Cerebellar nuclear complex (tissue), 1 donor: ENCODE measurements at places on chromosomes 16 and 17.

DNA sequence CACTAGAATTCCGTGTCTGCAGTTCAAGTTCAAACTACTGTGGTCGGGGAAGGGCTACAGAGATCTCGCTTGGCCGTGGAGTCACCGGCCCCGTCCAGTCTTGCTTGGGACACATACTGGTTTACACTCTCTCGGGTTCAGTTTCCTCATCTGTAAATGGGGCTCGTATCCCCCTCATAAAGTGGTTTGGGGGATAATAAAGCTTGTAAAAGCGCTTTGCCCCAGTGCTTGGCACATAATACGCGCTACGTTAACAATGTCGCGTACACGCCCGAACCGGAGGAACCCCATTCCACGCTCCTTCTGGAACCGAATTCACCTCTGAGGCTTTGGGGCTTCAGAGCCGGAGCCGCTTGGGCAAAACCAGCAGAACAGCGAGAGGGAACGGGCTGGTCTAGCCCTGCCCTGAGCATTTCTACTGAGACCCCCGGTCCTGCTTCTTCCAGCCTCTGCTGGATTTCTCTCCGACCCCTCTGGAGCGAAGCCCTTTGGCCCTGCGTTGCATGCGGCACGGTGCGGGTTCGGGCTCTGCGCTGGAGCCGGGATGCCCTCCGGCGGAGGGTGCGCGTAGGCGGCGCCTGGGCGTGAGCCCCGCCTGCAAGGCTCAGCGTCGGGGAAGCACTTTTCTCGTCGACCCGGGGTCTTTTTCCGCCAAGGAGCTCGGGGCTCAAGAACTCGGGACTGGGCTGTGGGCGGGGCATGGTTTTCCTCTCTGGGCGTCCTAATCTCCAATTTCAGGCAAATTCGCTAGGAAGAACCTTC lies 26.1 kb upstream of the HOXB13 start:
- DNase-seq, result no peak

DNA sequence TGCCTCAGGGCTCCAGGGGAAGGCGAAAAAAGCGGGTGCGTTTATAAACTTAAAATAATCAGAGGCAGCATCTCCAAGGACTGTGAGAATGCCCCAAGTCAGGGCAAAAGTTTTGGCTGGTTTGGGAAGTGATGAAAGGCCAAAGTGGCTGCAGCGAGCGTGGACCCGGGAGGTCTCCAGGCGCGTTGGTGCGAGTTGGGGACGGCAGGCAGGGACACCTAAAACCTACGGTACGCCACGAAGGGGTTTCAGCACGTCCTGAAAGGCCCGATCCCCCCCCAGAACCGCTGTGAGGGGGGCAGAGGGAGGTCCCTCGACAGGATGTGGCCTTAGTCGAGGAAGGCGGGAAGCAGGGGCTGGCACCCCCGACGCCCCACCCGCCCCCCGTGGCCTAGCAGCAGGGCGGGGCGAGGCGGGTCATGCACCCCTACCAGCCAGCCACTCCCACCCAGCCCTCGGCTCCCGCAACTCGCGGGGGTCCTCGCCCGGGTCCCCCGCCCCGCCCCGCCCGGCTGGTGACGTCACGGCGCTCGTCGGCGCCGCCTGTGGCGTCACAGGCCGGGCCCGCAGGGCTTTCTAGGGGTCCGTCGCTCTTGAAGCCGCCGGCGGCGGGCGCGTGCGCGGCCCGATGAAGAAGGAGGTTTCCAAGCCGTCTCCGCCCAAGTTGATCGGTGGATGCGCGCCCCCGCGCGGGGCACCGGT lies at the start of gene MYCBPAP:
Gene MYCBPAP (plus strand): TSS at position 569 of the 702 bp plus-strand sequence. CDS start 236 bp downstream, outside the sequence.
- no peak for DNase-seq

- no peak for DNase-seq
These were observed 19.7 kb downstream of the FOXL1 start for GRCh38 chr16:86597880-86598606.

DNA sequence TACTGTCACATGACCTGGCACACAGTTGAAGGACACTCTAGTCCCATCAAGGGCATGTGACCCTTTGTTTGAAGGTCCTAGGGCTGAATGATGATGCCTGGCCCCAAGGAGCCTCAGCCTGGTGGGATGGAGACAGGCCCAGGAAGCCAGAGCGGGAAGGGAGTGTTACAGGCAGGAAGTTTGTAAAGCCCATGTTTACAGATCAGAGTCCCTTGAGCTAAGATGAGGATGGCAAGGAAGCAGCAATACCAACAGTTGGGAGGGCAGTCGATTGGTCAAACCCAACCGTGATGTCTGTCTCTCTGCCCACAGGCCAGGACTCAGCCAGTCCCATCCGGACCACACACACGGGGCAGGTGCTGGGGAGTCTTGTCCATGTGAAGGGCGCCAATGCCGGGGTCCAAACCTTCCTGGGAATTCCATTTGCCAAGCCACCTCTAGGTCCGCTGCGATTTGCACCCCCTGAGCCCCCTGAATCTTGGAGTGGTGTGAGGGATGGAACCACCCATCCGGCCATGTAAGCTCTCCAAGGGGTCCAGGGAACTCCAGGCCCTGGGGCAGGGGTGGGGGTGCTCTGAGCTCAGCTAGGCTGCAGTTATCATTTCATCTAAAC lies 2.5 kb downstream of the CES2 start:
- DNase-seq, result no peak

- DNase-seq, result no peak
These were observed at the start of gene CMTM3 for GRCh38 chr16:66604376-66605176. Gene CMTM3, plus strand, starts transcription at chr16:66604704. Its CDS starts 102 bp downstream, at chr16:66604806.

DNA sequence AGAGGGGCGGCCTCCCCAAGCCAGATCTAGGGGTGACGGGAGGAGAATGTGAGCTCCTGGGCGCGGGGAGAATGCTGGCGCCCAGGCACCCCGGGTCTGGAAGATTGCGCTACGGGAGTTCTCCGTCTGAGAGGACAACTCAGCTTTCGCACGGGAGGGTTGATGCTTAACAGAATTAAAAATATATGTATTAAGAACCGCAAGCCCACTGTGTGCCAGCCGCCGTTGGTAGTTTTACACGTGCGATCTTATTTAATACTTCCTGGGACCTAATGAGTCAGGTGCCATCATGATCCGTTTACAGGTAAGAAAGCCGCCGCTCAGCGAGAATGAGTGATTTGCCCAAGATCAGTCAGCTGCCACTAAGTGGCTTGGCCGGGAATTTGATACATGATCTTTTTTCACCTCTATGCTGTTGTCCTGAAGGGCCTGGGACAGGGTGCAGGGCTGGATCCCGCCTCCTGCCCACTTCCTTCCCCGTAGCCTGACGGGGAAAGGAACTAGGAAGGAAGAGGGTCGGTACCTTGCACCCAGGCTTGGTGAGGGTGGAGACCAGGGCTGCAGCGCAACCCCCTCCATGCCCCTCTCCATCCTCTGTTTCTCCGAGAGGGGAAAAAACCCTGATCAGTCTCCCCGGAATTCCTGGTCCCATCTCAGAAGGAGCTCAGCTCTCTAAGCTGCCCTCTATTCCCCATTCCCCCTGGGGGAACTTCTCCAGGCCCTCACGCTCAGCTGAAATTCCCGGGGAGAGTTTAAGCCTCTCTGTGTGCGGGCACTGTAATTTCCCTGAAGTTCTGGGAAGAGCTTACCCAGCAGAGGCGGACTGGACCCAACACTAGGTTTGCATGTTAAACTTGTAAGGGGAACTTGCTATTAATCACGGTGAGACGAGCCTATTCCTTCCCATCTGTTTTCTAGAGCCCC lies 983 bp downstream of the VAT1L start:
- DNase-seq, result no peak

DNA sequence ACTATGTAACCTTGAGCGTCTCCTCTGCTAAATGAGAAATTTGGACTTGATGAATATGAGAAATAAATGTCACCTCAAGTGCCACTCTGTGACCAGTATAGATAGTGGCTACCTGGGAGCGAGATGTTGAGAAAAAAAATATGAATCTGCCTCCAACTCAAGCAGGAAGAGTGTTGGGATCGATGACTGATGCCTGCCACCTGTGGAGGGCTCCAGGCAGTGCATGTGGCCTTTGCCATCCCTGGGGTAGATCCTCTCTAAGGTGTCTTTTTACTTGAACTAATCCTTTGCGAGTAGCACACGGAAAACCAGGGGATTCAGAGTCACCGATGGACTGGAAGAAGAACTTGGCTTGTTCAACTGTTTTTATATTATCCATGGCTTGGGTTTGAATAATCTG lies 9.4 kb downstream of the CCDC182 start:
- no peak for DNase-seq

DNA sequence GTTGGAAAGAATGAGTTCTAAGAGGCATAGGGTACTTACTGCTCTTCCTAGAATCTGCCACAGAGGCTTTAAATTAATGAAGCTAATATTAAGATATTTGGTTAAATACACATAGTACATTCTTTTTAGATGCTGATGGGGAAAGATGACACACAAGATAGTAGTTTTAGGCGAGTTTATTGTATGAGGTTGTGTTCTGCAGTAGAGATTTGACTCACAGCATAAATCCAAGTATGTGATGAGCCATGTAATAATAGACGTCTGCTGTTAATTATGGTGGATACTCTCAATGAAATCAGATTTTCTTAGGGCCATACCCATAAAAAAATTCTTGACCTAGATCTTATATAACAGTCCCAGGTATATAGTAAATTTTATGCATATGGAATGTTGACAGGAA lies 8.0 kb downstream of the TNRC6C start:
- no peak for DNase-seq

- DNase-seq, result no peak
These were observed 138.0 kb downstream of the NLK start for GRCh38 chr17:28180449-28180848.

DNA sequence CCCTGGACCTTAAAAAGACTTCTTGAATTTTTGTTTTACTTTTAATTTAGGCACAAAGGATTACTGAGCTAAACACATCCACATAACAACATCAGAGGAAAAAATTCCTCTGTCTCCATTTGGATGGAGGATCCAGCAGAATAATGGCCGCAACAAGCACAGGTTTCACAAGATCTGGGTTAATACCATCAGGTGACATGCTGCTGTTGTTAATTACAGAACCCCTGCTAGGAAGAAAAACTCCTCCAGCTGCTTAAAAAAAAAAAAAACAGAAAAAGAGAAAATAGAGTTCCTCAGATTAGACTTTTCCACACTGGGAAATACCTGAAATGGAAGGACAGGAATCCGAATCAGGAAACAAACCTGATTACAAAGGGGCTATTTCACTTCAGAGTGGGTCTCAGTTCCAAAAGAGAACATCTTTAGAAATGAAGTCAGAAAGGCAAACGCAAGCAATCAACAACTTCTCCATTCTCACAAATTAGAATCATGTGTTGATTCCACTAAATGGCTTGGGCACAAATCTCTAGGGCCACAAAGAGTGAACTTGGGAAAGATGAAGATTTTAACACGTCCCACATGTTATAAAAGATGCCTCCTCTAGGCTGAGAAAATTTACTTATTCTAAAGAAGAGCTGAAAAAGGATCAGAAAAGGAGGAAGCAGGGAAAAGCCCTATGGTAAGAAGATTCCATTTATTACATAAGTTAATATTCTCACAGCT lies 44.0 kb downstream of the SPOP start:
- no peak for DNase-seq

GRCh38 chr16:81318711-81319110 lies 3.9 kb downstream of the GAN start:
- DNase-seq, result no peak

DNA sequence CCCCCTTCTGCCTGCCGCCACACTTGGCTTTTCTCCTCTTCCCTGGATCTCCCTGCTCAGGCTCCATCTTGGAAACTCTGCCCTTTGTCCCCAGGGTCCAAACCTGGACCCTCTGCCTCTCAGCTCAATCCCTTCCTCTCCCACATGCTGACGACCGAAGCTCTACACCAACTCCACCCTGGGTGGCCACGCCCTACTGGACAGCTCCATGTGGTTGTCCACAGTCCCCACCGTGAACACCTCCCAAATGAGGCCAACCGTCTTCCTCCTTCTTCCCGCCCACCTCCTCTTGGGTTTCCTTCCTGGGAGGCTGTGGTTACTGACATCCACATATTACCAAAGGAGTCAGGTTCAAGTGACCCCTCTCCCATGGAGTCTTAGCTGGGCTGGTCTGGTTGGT lies 22.6 kb upstream of the MLKL start:
- DNase-seq, result no peak

DNA sequence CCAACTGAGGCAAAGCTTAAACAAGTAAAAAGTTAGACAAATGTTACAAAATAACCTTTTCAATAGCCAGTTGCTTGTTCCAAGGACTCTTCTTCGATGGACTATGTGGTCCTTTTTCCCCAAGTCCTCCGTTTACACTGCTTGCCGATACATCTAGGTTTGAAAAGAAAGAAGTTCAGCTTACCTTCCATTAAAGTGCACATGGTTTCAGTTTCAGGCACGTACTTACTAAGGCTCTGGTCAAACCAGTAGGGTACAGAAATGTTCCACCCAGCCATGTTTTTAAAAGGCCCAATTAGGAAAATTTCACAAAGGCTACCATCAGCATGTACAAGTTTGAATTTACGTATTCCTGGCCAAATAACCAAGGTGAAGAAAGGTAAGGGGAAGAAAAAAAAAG lies 2.1 kb downstream of the SRSF2 start:
- no peak for DNase-seq

DNA sequence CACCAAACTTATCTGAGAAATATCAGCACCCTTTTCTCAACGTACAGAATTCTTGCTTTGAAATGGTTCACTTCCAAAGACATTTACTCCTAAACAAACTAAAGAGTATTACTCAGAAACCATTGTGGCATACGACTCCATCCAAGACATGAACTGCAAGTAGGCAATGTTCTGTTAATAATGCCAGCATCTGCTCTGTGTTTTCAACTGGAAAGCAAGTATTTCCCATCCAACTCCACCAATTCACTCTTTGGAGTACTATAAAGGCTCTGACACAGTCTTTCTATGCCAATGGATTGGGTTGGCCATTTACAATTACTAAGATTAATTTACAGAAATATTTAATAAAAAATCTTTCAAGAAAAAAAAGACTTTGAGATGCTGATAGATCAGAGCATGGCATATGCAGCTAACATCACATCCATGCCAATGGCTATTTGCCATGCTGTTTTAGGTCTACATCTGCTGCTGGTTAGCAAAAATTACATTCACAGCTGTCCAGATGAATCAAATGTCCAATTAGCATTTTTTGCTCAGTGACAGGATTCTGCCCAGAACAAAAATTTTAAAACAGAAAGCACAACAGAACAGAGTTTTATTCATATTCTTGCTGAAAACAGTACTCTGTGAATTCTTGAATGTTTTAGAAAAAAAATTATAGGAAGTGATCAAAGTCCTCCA lies 65.9 kb upstream of the HLF start:
- no peak for DNase-seq

DNA sequence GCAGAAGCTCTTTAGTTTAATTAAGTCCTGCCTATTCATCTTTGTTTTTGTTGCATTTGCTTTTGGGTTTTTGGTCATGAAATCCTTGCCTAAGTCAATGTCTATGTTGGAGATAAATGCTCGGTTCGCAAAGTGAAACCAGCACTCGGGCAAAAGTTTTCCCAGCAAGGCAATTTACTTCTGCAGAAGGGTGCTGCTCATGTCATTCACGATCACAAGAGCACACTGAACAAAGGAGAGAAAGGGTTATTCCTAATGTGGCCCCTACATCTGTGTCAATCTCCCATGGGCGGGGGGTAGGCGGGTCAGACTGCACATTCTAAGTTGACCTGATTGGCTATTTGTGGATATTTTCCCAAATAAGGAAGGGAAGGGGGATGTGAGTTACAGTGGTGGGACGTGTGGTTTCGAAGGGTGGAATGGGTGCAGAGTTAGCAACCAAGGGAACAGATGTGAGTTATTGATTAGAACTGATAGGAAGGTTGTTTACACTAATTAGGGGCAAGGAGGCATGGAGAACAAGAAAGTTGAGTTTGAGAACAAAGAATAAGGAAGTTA lies 23.0 kb downstream of the ATF7IP2 start:
- DNase-seq, result no peak

- DNase-seq, result no peak
These were observed 116.5 kb downstream of the HS3ST3B1 start for GRCh38 chr17:14417336-14417735.

- no peak for DNase-seq
These were observed 25.1 kb downstream of the MINK1 start for GRCh38 chr17:4858068-4858881.
